Psoas muscle (tissue), 8 donors: ENCODE measurements at places on chromosomes 5 and 9. TPM values are rescaled to one million over a fixed set of nuclear protein-coding genes. Genes with fewer than 3 reads are reported as not detected.

DNA sequence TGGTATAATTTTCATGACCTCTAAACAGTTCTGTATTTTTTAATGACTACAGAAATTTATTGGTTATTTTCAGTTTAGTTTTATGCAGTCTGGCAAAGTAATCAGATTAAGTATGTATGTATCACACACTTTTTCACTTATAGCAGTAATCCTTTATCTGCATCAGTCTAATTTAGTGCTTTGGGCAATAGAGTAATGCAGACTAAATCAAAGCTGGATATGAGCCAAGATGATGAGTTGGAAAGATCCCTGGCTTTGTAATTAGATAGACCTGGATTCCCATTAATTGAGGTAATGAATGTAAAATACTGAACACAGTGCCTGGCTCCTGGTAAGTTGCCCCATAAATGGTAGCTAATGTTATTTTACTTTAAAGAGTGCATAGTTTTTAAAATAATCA is 215.4 kb upstream of the TLX3 start:
- DNase-seq, result no peak

GRCh38 chr9:757246-757881 is 84.1 kb upstream of the DMRT1 start:
- DNase-seq, result no peak

- DNase-seq, result no peak
Observed at GRCh38 chr5:13307480-13307879, 637.0 kb downstream of the DNAH5 start.

DNA sequence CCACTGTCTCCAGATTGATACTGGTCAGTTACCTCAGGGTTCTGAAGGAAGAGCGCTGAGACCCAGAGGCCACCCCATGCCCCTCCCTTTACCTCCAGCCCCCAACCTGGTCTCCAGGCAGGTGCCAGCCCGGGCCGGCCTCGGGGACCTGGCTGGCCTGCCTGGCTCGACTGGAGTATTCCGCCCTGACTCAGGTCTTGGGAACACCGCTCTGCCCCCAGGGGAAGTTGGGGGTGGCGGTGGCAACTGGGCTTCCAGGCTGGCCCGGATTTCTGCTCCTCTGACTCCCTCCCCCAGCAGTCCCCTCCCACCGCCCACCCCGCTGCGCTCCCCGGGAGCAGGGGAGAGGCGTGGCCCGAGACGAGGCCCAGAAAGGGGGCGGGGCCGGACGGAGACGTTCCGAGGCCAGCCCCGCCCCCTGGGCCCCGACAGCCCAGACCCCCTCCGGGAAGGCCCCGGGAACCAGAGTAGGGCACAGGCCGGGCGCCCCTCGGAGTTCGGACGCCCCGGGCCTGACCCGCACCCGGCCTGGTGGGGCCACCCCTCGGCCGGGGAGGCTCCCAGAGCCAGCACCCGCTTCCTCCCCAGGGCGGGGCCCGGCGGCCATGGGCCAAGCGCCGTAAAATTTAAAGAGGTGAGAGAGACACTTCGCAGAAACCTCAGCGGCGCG is 82.5 kb upstream of the ZBTB43 start:
- DNase-seq, result peak; percentile 80

TPPP gene
- total RNA-seq, result 4.9 TPM

ITGA1 gene
- total RNA-seq, result 15.1 TPM

BTNL3 gene
- not detected for total RNA-seq

DNA sequence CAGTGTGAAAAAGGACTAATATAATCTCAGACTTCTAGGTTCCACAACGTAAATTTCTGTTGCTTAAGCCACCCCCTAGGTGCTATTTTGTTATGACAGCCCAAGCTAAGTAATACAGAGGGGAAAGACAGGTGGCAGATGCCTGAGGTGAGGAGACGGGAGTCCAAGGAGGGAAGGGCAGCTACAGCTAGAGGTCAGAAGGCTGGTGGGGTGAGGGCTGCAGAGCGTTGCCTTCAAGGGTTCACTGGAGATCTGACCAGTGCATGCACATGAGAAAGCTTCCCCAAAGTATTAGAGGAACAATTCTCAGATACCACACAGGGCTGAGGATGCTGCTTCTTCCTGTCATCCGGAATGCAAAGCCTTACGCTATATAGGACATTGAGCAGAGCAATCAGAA is 104.7 kb upstream of the IRX4 start:
- no peak for DNase-seq

SELENOP gene
- 96.6 TPM for total RNA-seq

GRCh38 chr9:124265551-124265950 is 7.8 kb downstream of the NEK6 start:
- no peak for DNase-seq

DNA sequence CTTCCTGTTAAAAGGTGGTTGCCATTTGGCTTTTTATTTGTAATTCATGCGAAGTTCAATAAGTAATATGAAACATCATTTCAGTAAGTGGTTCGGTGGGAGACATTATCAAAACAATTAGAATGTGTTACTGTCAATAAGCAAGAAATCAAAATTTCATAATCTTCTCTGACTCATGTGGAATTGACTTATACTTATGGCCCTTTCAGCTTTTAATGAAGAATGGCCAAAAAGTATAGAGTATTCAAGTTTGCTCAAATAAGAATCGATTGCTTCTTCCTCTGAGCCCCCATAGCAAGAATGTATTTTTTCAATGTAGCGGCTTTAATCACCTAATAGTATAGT is 174.5 kb downstream of the AOPEP start:
- no peak for DNase-seq

CATSPER3 gene
- total RNA-seq, result 1.8 TPM

CCL27 gene
- 0.50 TPM for total RNA-seq

GRCh38 chr5:35458824-35459207 is 158.8 kb upstream of the SPEF2 start:
- no peak for DNase-seq

DNA sequence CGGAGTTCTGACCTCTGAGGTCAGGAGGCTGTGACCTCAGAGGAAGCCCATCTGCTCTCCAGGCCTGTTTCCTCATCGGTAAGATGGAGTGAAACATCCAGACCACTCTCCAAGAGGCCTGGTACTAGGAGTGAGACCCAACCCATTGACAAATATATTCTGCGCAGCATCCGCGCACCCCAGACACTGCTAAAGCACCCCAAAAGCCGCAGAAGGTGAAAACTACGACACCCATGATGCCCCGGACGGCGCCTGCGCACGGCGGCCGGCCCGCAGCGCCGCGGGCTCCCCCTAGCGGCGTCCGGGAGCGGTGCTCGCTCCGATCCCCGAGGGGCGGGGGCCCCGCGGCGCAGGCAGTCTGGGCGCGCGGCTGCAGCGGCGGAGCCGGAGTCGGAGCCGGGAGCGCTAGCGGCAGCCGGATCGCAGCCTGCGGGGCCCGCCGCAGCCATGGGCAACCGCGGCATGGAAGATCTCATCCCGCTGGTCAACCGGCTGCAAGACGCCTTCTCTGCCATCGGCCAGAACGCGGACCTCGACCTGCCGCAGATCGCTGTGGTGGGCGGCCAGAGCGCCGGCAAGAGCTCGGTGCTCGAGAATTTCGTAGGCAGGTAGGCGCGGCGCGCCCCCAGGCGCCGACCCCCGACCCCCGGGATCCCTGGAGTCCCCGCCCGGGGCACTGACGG is at the start of gene DNM1:
Gene DNM1, plus strand, starts transcription at position 356 of the 683 bp plus-strand sequence. Its CDS starts 92 bp downstream, at position 448.
- DNase-seq, result peak; percentile 66

TRIM23 gene
- 16.1 TPM for total RNA-seq

GRCh38 chr5:78809444-78809843 is 160.9 kb upstream of the LHFPL2 start:
- no peak for DNase-seq

CACNA1B gene
- total RNA-seq, result not detected

RANBP3L gene
- total RNA-seq, result 0.58 TPM

DNA sequence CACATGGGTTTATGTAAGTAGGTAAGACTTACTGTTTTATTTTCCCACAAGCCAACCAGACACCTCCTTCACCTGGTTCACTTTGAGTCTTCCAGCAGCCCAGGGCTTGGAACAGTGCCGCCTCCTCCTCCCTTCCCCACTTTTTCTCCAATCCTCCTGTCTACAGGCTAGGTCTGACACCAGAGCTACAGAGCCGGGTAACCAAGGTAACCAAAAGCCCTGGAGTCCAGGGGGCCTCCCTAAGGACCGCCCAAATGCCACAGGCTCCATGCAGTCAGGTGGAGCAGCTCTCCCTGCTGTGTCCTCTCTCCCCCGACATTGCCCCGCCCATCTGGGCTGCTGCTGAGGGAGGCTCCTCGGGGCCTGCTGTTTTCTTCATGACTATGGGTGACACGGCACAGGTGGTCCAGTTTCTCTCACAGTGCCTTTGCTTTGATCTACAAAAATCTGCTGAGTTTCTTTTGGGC is 138.0 kb upstream of the EFNA5 start:
- no peak for DNase-seq

ZDHHC11B gene
- total RNA-seq, result 7.4 TPM

- DNase-seq, result no peak
Observed at GRCh38 chr9:29556317-29556716, 1983.0 kb upstream of the C9orf72 start.

KCNIP1 gene
- total RNA-seq, result not detected

TIFAB gene
- total RNA-seq, result not detected

RETREG1 gene
- 171 TPM for total RNA-seq

GRCh38 chr5:7422316-7423106 is 26.6 kb downstream of the ADCY2 start:
- DNase-seq, result no peak

DNA sequence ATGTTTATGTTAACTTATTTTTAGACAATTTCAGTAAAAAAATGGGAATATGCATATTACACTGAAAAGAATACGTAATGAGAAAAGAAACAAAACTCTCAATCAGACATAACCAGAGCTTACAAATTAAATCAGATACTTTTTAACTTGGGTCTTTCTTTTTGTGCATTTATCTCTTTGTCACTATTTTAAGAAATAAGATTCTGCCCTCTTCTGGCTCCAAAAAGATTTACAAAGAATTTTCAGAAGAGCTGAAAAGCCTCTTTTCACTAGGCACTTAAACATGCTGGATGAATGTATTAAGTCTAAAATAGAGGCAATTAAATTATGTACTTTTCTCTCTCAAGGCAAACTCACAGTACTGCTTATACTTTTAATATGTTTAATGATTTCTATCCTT is 55.5 kb downstream of the CEP120 start:
- DNase-seq, result no peak

PCDHGB2 gene
- 2.4 TPM for total RNA-seq

DNA sequence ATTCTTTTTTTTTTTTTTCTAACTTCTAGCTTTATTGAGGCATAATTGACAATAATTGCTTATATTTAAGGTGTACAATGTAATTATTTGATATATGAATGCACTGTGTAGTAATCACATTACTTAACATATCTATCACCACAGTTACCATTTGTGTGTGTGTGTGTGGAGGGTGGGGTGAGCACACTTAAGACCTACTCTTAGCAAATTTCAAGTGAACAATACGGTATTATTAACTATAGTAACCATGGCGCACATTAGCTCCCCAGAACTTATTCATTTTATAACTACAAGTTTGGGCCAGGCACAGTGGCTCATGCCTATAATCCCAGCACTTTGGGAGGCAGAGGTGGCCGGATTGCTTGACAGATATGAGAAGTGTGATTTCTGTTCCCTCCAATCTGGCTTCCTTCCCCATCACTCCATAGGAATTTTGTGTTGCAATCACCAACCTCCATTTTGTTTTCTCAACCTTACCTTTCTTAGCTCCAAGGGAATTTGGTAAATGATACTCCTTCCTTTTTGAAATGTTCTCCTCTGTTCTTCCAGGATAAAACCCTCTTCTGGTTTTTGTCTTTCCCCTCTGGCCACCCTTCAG is 14.9 kb downstream of the TXN start:
- DNase-seq, result no peak

DNA sequence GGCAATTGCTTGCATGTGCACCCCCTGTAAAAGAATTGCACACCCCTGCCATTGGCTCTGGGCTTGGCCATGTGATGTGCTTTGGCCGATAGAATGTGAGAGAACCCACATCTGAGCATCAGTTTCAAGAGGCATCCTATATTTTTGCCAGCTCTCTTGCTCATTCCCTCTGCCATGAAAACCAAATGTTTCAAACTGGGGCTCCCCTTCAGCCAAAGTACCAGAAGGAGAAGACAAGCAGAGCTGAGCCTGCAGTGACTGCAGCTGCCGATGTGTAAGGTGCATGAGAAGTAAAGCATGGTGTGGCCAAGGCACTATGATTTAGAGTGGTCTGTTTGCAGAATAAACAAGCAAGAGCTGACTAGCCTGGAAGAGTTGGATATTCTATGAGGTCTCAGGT is 132.3 kb downstream of the ASTN2 start:
- DNase-seq, result no peak

DNA sequence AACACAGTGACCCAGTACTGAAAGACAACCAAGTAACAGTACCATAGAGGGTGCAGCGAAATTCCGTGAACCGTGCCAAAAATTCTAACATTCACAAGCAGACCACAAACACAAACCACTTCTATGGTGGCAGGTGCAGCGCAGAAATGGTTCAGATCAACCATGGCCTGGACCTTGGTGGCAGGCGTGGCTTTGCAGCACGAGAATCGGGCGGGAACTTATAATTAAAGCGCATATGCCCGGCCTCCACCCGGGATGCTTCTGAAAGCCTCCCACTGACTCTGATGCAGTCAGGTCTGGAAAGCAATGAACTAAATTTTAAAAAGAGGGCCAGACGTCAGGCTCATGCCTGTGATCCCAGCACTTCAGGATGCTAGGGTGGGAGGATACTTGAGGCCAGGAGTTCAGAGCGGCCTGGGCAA is 68.0 kb upstream of the TBC1D9B start:
- DNase-seq, result no peak

SH3RF2 gene
- 37.1 TPM for total RNA-seq

DNA sequence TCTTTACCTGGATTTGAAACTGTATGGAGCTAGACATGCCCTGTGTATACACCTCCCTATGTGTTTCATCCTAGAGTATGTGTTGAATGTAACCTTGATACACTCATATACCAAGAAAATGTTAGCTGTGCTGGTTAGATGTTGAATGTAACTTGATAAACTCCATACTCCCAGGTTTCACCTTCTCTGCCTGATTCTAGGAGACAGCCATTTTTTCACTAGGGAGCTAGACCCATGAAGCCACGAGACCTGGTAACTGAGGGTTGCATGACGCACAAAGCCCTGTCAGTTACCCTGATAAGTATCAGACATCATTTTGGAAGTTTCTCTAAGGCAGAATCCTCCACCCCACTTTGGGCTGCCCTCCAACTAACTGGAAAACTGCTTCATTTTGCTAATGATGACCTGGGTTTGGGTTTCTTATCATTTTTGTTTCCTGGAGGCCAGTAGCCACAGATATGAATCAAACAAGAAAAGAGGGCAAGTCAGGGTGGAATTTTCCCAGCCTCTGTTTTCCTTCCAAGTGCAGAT is 478.5 kb upstream of the KIF2A start:
- no peak for DNase-seq

COL15A1 gene
- 34.7 TPM for total RNA-seq

PAPPA gene
- 0.61 TPM for total RNA-seq

GRCh38 chr5:34061993-34062392 is 19.0 kb upstream of the C1QTNF3 start:
- no peak for DNase-seq

DNA sequence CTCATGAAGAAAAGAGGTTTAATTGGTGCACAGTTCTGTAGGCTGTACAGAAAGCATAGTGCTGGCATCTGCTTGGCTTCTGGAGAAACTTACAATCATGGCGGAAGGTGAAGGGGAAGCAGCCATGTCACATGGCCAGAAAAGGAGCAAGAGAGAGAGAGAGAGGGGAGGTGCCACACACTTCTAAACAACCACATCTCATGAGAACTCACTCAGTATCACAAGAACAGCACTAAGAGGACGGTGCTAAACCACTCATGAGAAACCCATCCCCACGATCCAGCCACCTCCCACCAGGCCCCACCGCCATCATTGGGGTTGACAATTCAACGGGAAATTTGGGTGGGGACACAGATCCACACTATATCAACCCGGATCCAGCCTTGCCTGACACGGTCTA is 28.8 kb upstream of the IER5L start:
- no peak for DNase-seq

ZNF367 gene
- total RNA-seq, result 0.97 TPM

CER1 gene
- not detected for total RNA-seq
